ENCODE measurements at places on chromosomes 6 and 20. TPM values are rescaled to one million over a fixed set of nuclear protein-coding genes. Genes with fewer than 3 reads are reported as not detected.

Gene PACSIN1
- 6.2 TPM for total RNA-seq

Gene C6orf15
- total RNA-seq = not detected

Gene ETV7
- 0.19 TPM for total RNA-seq

Gene TSBP1
- total RNA-seq = not detected

Gene MAPK13
- total RNA-seq = 12.3 TPM

Gene DZANK1
- total RNA-seq = 6.7 TPM

Gene CABLES2
- total RNA-seq = 12.6 TPM

Gene ADGRF1
- total RNA-seq = not detected

Gene FERMT1
- total RNA-seq = 15.8 TPM

Gene TINAG
- total RNA-seq = not detected

Gene PAK5
- 1.1 TPM for total RNA-seq

Gene TRIM15
- 1.0 TPM for total RNA-seq

Gene RSPO3
- not detected for total RNA-seq

Gene TRIM40
- not detected for total RNA-seq

Gene WFDC2
- total RNA-seq = 27.2 TPM

Gene MAN1A1
- 8.7 TPM for total RNA-seq

Gene SRSF12
- total RNA-seq = 2.6 TPM

Gene RIPPLY2
- 5.4 TPM for total RNA-seq

Gene RUNX2
- 1.7 TPM for total RNA-seq

All from GM23338 (cell line).